Aorta (tissue), 5 donors: ENCODE measurements at places on chromosomes 6 and 20. TPM values are rescaled to one million over a fixed set of nuclear protein-coding genes. Genes with fewer than 3 reads are reported as not detected.

The FAM209B gene
- not detected for polyA plus RNA-seq

The LRRC1 gene
- 5.5 TPM for polyA plus RNA-seq

The GPR6 gene
- polyA plus RNA-seq = not detected

The MAPK13 gene
- polyA plus RNA-seq = 2.2 TPM

The EFCAB8 gene
- not detected for polyA plus RNA-seq

The RIPOR3 gene
- 1.1 TPM for polyA plus RNA-seq

The CYP24A1 gene
- not detected for polyA plus RNA-seq

The HDGFL1 gene
- polyA plus RNA-seq = not detected
